Fibroblast of villous mesenchyme (primary cell): ENCODE measurements at places on chromosomes 12 and 14.
A peak's percentile ranks its signal among the peaks of the same experiment; 100 is the strongest.

- peak; percentile 70 for DNase-seq
Observed at GRCh38 chr12:22100958-22101748, 55.1 kb downstream of the CMAS start.

GRCh38 chr12:14772946-14773345 is 30.3 kb downstream of the WBP11 start:
- no peak for DNase-seq

- DNase-seq, result no peak
Observed at GRCh38 chr14:39366460-39367386, 65.5 kb downstream of the FBXO33 start.

DNA sequence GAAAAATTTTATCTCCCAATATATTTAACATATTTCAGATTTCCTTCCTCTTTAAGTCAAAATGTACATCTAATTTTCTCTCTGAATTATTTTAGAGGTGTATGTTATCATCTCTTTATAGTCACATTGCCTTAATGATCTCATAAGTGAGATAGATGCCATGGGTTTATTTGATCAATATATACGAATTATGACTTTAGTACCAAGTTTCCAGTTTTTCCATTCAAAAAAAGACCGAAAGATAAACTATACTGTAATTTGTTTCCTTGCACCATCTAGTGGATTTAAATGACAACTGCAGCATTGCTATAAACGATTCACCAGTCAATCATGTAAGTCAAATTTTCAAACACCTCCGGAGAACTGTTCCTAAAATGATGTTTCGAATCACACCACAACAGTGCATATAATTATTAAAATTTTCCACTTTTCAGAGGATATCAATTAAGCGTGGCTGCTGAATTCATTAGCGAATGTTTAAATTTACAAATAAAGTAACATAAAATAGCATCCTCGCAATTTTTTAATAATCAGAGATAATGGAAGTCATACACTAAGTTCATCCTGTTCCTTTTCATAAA is 419 bp upstream of the ATXN7L3B start:
- peak; percentile 66 for DNase-seq

GRCh38 chr14:76984787-76985375 is 43.6 kb downstream of the IRF2BPL start:
- peak; percentile 87 for DNase-seq

DNA sequence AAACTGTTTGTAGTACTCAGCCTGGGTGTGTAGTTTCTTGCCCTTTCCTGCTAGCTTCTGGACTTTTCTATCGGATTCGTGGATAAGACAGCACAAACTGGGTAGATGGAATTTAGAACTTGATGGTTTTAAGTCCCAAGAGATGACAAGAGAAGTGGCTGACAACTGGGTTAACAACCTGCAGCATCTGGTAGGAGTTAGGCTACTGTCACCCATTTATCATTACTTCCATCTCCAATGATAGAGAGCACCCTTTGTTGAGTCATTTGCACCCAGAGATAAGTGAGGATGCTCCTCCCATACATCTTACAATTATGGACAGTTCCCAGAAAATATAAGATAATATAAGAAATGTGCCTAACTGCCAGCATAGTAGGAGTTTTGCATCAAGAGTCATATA is 50.2 kb upstream of the FLRT2 start:
- no peak for DNase-seq

DNA sequence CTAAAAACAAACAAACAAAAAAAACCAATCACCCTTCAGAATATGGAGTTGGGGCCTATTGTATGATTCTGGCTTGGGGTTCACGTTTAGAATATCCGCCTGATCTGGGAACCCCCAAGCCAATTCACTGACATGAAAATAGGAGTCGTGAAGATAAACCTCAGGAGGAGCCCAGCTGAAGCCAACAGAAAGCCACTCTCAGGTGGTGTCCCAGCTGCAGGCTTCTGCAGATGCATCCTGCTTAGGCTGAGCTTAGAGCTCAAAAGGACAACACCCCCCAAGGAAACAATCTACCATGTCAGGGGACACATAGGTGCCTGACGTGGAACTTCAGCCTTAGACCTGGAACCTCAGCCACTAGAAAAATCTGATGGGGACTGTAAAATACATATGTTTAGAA is 51.9 kb downstream of the SYNE3 start:
- no peak for DNase-seq

- no peak for DNase-seq
Observed at GRCh38 chr12:129641926-129642325, 261.9 kb downstream of the TMEM132D start.
